ENCODE measurements at places on chromosomes 11 and 22.

DNA sequence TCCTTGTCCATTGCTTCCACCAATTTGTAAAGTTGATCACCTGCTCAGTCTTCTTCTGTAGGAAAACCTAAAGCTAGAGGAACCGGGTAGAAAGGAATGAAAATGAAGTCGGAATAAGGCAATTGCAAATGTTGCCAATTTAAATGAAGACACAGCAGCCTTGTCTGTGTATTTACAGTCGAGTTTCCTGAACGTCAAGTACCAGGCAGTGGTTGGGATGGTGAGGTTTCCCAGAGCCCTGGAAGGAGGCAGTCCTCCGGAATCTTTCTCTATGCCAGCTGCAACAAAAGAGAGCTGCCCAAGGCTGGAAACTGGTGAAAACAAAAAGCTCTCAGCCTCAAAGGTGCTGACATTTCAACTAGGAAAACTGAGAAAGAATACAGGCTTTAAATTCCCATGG lies 17.7 kb downstream of the MAJIN start:
- DNase-seq = no peak

- DNase-seq = no peak
These were observed 55.1 kb upstream of the CLDN5 start for GRCh38 chr22:19579115-19579811.

DNA sequence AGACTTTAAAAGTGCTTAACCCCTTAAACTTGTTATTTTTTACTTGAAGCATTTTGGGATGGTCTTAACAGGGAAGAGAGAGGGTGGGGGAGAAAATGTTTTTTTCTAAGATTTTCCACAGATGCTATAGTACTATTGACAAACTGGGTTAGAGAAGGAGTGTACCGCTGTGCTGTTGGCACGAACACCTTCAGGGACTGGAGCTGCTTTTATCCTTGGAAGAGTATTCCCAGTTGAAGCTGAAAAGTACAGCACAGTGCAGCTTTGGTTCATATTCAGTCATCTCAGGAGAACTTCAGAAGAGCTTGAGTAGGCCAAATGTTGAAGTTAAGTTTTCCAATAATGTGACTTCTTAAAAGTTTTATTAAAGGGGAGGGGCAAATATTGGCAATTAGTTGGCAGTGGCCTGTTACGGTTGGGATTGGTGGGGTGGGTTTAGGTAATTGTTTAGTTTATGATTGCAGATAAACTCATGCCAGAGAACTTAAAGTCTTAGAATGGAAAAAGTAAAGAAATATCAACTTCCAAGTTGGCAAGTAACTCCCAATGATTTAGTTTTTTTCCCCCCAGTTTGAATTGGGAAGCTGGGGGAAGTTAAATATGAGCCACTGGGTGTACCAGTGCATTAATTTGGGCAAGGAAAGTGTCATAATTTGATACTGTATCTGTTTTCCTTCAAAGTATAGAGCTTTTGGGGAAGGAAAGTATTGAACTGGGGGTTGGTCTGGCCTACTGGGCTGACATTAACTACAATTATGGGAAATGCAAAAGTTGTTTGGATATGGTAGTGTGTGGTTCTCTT lies 2.8 kb downstream of the MALAT1 start:
- no peak for DNase-seq

GRCh38 chr11:86358720-86359119 lies 16.0 kb upstream of the CCDC81 start:
- no peak for DNase-seq

DNA sequence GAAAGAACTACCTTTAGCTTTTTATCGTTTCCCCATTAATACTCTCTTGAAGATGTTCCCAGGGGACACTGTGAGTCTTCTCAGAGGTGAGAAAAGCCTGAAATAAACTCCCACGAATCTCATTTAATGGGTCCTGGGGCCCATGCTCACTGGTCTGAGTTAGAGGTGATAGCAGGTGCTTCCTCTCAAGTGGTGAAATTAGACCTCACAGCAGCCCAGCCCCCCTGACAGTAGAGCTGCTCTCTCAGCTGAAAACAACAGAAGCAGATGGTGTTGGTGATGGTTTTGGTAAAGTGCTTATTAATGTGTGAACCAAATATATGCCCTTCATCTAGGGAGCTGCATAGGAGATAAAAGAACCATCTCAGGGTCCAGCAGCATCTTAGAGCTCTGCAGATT lies 76.8 kb upstream of the VPREB1 start:
- peak; percentile 95 for DNase-seq

- no peak for DNase-seq
These were observed 56.2 kb upstream of the ZBED5 start for GRCh38 chr11:10914050-10914449.

GRCh38 chr11:61549177-61549576 lies 31.7 kb downstream of the SYT7 start:
- no peak for DNase-seq

- DNase-seq = no peak
These were observed at the start of gene SAA1 for GRCh38 chr11:18265949-18266348. TSS of gene SAA1 (plus strand) at chr11:18266264. CDS start at chr11:18266888, 624 bp downstream.

- DNase-seq = no peak
These were observed 908 bp downstream of the TRPM5 start for GRCh38 chr11:2443406-2443805.

GRCh38 chr22:49331223-49331815 lies 496.4 kb downstream of the BRD1 start:
- no peak for DNase-seq

DNA sequence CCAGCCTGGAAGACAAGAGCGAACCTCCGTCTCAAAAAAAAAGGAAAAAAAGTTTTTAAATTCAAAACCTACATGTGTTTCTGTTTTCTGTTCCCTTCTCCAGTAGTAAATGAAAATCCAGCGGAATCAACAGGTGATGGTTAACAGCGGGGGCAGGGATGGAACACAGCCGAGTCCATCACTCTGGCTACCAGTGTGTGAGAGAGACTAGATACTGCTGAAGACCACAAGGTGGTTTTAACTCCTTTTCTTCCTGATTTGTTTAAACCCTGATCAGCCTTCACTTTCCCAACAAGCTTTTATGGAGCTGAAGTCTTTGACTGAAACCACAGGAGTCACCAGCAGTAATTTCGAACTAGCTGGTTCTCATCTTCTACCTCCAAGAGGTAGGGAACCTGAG lies 3.6 kb upstream of the ARHGAP32 start:
- DNase-seq = no peak

DNA sequence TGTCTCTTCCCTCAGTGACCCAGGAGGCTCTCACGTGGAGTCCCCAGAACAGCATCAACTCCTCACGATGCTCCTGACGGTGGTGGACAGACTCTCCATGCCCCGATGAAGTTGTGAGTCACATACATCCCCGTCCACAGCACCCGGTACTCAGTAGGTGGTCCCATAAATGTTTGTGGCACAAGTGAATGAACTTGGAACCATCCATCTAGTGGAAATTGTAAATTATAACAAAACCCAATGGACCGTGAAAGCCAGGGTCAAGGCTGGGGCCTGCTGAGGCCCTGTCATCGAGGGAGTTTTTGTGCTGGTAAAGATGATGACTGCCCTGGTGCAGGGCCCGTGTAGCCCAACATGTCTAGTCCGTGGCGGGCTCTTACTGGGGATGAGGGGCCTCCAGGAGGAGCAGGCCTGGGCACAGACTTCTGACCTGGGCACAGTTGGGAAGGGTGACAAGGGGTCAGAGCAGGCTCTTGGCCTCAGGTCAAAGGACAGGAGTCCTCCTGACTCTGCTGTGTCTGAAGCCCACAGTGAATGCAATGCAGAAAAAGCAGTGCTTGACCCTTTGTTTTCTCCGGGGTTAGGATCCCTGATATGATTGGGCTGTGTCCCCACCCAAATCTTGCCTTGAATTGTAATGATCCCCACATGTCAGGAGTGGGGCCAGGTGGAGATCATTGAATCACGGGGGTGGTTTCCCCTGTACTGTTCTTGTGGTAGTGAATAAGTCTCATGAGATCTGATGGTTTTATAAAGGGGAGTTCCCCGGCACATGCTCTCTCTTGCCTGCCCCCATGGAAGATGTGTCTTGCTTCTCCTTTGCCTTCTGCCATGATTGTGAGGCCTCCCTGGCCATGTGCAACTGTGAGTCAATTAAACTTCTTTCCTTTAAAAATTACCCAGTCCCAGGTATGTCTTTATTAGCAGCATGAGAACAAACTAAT lies 20.0 kb upstream of the SMIM38 start:
- no peak for DNase-seq

- DNase-seq = no peak
These were observed 468 bp downstream of the ZDHHC8 start for GRCh38 chr22:20131859-20132685.

- no peak for DNase-seq
These were observed 6.0 kb upstream of the MS4A6E start for GRCh38 chr11:60321051-60321450.

GRCh38 chr11:76627606-76628005 lies 42.9 kb downstream of the LRRC32 start:
- no peak for DNase-seq

- DNase-seq = no peak
These were observed 4.9 kb downstream of the DAGLA start for GRCh38 chr11:61684870-61685616.

GRCh38 chr22:46463435-46464227 lies 73.8 kb downstream of the CELSR1 start:
- DNase-seq = no peak

DNA sequence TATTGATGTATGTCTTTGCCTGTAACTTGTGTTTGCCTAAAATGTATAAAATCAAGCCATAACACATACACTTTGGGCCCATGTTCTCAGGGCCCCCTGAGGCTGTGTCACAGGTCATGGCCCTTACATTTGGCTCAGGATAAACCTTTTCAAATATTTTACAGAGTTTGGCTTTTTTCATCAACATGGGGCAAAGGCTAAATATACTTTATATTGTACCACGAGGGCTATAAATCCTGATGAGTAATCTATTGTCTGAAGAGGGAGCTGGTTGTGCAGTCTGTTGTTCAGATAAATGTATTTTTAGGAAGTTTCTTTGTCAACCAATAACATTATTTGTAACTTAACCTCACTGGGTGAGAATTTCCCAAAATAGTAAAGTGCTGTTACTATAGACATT lies 404.6 kb upstream of the DDI1 start:
- no peak for DNase-seq

DNA sequence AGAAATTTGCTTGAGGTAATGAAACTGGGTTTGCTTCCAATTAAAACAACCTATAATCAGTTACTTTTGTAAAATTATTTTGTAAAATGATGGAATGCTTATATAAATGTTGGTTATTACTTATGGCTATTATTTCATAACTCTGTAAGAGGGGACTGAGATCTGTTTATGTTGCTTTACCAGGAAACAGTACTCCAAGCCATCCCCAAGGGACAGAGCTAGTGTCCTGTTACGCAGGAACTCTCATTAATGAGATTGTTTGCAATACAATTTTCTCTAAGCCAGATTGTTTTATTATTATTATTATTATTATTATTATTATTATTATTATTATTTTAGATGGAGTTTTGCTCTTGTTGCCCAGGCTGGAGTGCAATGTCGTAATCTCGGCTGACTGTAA lies 2.3 kb upstream of the NOX4 start:
- no peak for DNase-seq

- DNase-seq = no peak
These were observed 17.6 kb downstream of the HORMAD2 start for GRCh38 chr22:30097861-30098260.

DNA sequence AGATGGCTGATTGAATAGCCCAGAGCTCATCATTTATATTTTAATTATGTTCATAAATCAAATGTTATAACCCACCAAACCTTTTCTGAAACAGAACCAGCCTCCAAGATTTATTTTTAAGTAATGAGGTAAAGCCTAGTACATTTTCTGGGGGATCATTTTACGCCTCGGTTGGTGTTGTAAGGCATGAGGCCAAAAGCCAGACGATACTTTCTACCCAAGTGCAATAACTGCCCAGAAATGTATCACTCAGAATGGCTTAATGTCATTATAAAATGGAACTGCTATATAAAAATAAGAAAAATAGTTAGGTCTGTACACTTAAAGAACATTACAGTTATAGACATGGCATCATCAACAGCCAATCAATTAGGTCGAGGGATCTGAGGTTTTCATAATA lies 283.3 kb downstream of the CADM1 start:
- no peak for DNase-seq
